Mucosa of descending colon (tissue), 3 donors: ENCODE measurements at places on chromosomes 6 and 20. TPM values are rescaled to one million over a fixed set of nuclear protein-coding genes. Genes with fewer than 3 reads are reported as not detected.

Gene ACTL10
- 1.7 TPM for total RNA-seq

Gene SLC22A7
- total RNA-seq = 0.32 TPM

Gene ASIP
- total RNA-seq = not detected

Gene RAET1L
- total RNA-seq = not detected

Gene OOEP
- 0.41 TPM for total RNA-seq

Gene COL20A1
- not detected for total RNA-seq

Gene APOBEC2
- total RNA-seq = not detected

Gene XKR7
- total RNA-seq = 0.10 TPM

Gene HLA-DMA
- 27.7 TPM for total RNA-seq

Gene SRXN1
- 11.7 TPM for total RNA-seq

Gene CCN5
- 4.2 TPM for total RNA-seq

Gene SPATA25
- total RNA-seq = 6.0 TPM

Gene LHFPL5
- not detected for total RNA-seq

Gene COL9A1
- 1.8 TPM for total RNA-seq

Gene FLRT3
- total RNA-seq = 2.7 TPM

Gene IDH3B
- total RNA-seq = 128 TPM

Gene RRAGD
- 3.2 TPM for total RNA-seq

Gene RAB44
- total RNA-seq = 0.53 TPM

Gene PRELID3B
- total RNA-seq = 82.3 TPM

Gene WFDC10B
- total RNA-seq = not detected

Gene PTGIS
- total RNA-seq = 12.3 TPM

Gene PTCRA
- not detected for total RNA-seq

Gene MRPS18A
- 65.7 TPM for total RNA-seq

Gene BPIFB4
- not detected for total RNA-seq

Gene ENPP5
- 1.5 TPM for total RNA-seq

Gene DDX43
- total RNA-seq = 2.3 TPM

Gene PRL
- not detected for total RNA-seq

Gene SRC
- total RNA-seq = 111 TPM

Gene MMP24
- total RNA-seq = 0.24 TPM

Gene C6orf15
- total RNA-seq = not detected

Gene FOXF2
- total RNA-seq = 68.1 TPM

Gene SERINC1
- 111 TPM for total RNA-seq

Gene C20orf144
- total RNA-seq = not detected
